ENCODE measurements at places on chromosomes 2 and 18. TPM values are rescaled to one million over a fixed set of nuclear protein-coding genes. Genes with fewer than 3 reads are reported as not detected.

EGR4 gene
- total RNA-seq, result 0.83 TPM

DSG4 gene
- total RNA-seq, result not detected

NDUFB3 gene
- 99.6 TPM for total RNA-seq

GAL3ST2 gene
- total RNA-seq, result not detected

DSC3 gene
- 0.15 TPM for total RNA-seq

Data from smooth muscle cell of trachea (primary cell).